ENCODE measurements at places on chromosomes 7 and 10.

GRCh38 chr10:36003688-36004087, 361.6 kb upstream of the FZD8 start:
- DNase-seq, result no peak

- DNase-seq, result no peak
These were observed 132.7 kb downstream of the DOCK4 start for GRCh38 chr7:112073530-112073929.

GRCh38 chr7:134028853-134029252, 98.3 kb upstream of the LRGUK start:
- no peak for DNase-seq

DNA sequence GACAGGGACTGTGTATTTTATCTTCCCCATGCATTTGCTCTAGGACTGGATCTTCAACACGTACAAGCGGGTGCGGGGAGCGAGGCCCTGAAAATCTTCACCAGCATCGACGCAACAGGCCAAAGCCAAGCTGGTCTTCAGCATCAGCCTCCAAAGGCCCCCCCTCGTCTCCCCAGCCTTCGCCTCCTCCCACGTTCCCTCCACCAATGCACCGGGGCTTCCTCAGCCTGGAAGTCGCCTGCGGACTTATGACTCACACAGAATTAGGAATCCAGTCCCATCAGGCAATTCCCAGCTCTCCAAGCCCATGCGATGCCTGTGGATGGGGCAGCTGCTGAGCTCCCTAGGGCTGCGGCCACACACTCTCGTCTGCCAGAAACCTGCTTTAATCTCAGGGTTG, 36.3 kb upstream of the RNF32 start:
- no peak for DNase-seq

DNA sequence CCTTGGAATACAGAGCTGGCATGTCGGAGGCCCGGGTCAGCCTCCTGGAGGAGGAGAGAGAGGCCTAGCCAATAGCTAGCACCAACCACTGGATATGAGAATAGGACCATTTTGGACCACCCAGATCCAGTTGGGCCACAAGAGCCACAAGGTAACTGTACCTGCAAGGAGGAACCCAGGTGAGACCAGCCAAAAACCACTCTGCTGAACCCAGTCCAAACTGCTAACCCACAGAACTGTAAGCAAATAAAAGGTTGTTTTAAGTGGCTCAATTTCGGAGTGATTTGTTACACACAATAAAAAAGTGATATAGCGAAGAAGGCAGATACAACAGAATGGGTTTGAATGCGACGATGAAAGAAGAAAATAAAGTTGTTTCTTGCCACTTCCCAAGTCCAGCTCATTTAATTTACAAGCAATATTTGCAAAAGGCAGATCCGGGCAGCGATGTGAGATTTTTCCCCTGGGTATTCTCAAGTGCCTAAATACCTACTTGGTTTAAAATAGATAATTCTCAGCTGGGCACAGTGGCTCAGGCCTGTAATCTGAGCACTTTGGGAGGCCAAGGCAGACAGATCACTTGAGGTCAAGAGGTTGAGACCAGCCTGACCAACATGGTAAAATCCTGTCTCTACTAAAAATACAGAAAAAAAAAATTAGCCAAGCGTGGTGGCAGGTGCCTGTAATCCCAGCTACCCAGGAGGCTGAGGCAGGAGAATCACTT, 23.1 kb downstream of the ZNF467 start:
- DNase-seq, result no peak

DNA sequence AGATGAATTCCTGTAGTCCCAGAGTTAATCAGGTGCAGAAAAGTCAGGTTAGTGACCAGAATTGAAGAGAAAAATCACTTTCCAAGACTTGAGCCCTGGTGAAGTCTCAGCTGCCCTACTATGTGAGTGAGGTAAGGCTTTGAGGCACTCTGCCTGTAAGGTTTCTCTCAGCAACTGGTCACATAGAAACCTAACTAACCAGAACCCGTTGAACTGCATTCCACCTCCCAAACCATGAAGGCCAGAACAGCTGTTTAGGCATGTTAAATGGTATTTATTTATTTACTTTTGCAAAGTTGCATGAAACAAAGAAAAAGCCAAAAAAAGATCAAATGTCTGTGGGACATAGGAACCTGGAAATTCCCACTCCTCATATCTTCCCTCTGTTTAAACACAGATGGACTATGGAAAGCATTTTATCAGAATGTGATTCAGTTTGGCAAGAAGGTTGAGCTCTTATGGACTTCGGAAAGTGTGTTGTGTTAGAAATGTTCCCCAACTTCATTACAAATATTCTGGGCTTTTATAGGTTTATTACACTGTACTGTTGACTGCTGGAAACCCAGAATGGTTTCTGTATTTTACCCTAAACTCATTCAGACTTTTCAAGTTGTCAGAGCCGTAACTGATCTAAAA, 12.8 kb upstream of the GPR85 start:
- no peak for DNase-seq

- no peak for DNase-seq
These were observed 365.3 kb downstream of the REEP3 start for GRCh38 chr10:63886281-63887022.

GRCh38 chr10:130968511-130968910, 343.0 kb downstream of the TCERG1L start:
- DNase-seq, result no peak

GRCh38 chr10:36277459-36277858, 635.4 kb upstream of the FZD8 start:
- no peak for DNase-seq

GRCh38 chr10:24449321-24449740, 240.4 kb downstream of the KIAA1217 start:
- DNase-seq, result no peak

Data from stimulated activated CD8-positive, alpha-beta memory T cell treated with anti-CD3 and anti-CD28 coated beads, Interleukin-15, amount 100 ng/mL, for 1 hour (primary cell).